ENCODE measurements at places on chromosomes 1 and 21.

DNA sequence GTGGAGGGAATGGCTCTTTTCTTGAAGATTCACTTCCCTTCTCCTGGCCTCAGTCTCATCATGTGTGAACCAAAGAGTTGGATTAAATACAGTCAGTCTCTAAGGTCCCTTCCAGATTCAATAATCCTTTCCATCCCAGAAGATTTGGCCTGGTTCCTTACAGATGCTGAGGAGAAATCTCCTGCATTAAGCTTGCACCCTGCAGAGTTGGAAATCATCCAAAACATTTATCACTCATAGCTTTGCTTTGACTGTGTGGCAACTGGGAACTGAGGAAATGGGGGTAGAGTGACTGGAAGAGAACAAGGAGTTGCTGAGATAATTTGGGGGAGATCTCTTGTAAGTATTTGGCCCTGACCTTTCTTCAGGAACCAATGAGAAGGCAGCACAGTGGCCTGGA, 220.5 kb upstream of the SGIP1 start:
- no peak for DNase-seq

DNA sequence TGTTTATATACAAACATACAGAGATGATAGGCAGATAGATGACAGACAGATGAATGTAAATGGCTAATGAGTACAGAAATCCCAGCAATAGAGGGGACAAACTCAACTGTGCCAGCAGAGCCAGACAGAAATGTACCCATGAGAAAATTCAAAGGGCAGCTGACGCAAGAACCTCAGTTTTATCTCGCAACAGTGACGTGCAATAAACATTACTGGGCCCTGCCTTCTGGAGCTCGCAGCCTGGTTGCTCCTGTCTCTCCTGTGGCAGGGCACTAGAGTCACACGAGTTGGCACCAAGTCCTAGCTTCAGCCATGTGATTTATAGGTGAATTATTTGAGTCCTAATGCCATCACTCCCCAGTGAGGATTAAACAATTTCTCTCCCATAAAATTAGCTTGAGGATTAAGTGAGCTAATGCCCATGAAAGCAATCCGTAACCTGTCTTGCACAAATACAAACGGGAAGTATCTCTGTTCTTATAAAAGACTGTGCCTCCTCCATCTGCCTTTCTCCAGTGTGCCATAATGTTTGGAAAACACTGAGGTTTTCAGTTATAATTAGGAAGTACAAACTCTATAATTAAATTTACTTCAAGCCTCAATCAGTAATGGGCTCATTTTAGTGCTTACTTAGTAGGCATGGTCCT, 50.7 kb downstream of the VAV3 start:
- DNase-seq: no peak

GRCh38 chr1:10237157-10237539, 26.8 kb downstream of the KIF1B start:
- no peak for DNase-seq

DNA sequence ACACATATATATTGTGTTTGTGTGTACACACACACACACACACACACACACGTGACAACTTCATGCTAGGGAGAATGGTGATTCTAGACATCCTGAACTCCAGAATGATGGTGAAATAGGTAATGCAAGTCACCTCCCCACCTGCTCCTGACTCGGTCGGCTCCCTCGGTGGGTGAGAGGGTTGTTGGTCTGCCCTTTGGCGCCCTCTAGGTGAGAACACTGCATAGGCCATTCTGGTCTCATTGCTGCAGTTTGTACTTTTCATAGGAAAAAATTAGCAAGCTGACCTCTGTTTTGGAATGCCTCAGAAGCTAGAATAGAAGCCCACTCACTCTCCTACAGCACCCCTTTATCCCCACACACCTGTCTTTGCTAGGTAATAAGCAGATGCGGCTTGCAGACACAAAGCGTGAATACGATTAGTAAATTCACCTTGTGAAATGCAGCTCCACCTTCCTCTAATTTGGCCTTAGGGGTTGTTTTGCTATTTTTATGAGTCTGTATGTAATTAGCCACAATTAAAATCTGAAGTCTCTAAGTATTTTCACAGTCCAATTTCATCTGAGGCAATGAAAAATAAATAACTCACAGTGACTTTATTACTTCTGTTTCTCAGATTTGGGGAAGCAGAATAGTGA, 130.0 kb upstream of the KCNJ15 start:
- peak; percentile 48 for DNase-seq

DNA sequence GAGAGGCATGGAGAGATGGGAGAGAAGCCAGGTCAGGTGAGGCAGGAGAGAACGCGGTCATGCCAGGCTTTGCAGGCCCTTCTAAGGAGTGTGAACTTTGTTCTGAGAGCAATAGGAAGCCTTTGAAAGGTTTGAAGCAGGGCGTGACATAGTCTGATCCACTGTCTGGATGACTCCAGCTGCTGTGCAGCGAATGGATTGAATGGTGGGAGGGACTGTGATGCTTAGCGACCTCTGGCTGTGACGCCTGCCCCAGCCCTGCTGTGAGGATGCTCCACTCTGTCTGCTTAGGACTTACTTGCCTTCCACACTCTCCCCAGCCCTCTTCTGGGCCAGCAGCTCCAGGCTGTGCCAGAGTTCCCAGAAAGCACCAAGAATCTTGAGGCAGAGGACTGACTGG, 41.8 kb upstream of the POU3F1 start:
- no peak for DNase-seq

GRCh38 chr1:54350360-54350759, 55.8 kb downstream of the SSBP3 start:
- DNase-seq: no peak

- no peak for DNase-seq
Measured at GRCh38 chr1:204627436-204627835, 58.1 kb downstream of the LRRN2 start.

GRCh38 chr1:51488372-51489050, 30.6 kb downstream of the EPS15 start:
- DNase-seq: no peak

GRCh38 chr1:31476891-31477846, 64.2 kb downstream of the SERINC2 start:
- no peak for DNase-seq

GRCh38 chr1:14881775-14882672, 271.5 kb upstream of the TMEM51 start:
- no peak for DNase-seq

DNA sequence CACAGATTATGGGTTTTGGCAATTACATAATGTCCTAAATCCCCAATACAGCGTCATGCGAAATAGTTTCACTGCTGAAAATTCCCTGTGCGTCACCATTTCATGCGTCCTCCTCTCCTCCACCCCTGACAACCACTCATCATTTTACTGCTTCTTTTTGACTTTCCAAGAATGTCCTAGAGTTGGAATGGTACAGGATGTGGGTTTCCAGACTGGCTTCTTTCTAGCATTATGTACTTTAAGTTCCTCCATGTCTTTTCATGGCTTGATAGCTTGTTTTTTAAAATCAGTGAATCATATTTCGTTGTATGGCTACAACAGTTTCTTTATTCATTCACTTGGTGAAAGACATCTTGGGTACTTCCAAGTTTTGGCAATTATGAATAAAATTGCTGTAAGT, 7.4 kb downstream of the NBPF3 start:
- no peak for DNase-seq

GRCh38 chr1:155218854-155219591, 10.5 kb downstream of the MTX1 start:
- DNase-seq: no peak

DNA sequence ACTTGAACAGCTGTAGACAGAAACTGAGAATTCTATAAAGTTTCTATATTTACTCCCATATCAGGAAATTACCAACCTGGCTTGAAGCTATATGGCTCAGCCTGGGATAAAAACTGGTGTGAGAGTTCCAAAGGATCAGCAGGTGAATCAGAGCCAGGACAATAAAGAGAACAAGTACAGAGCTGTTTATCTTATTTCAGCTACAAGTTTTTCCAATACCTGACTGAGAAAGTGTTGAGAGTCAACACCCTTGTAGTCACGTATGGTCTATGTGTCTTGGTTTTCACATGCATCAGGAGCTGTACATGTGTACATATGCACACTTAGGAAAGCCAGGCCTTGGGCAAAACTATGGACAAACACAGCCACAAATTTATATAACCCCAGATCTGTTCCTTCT, 40.7 kb upstream of the CXADR start:
- no peak for DNase-seq

- no peak for DNase-seq
Measured at GRCh38 chr1:165647517-165647916, 16.5 kb downstream of the MGST3 start.

DNA sequence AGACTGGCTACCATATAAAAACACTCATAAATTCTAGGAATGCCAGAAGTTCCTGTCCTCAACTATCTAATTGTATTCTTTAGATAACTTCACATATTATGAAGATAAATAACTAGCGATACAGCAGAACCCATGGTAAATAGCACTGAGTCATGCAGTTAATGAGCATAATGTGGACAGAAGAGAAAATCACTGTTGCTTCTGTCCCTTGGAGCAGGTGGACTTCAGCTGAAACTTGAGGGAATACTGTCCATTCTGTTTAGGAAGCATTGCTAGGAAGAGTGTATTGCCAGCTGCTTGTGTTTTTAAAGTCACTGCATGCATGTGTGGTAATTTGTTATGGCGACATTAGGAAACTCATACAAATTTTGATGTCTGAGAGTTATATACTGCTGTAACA, 854.4 kb downstream of the LTN1 start:
- no peak for DNase-seq

- no peak for DNase-seq
Measured at GRCh38 chr1:94637121-94637520, 95.6 kb upstream of the F3 start.

GRCh38 chr1:152870831-152871730, 7.0 kb upstream of the SMCP start:
- DNase-seq: no peak

DNA sequence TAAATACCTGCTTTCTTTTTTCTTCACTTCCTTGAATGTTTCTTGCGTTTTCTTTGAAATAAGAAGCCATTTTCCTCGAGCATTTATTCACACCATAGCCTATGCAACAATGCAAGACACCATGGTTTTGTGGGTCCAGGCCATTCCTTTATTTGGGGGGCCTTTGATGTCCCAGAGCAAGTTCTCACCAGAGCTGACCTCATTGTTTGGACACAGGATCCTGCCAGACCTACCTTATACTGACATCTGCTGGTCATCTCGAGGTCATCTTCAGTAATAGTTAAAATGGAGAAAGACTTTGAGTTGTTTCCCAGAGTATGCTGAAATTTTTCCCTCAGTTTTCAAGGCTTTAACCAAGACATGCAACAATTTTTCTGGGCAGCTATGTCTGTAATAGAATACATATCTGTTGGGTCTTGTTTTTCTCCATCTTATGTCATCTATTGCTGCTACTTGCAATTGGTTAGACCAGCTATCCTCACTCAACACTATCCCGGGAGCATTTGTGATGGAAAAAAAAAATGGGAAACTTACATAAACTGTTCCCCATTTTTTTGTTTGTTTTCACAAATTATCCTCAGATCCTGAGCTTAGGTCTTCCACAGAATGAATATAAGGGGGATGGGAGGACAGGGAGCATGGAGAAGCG, 34.0 kb upstream of the BACE2 start:
- DNase-seq: no peak

DNA sequence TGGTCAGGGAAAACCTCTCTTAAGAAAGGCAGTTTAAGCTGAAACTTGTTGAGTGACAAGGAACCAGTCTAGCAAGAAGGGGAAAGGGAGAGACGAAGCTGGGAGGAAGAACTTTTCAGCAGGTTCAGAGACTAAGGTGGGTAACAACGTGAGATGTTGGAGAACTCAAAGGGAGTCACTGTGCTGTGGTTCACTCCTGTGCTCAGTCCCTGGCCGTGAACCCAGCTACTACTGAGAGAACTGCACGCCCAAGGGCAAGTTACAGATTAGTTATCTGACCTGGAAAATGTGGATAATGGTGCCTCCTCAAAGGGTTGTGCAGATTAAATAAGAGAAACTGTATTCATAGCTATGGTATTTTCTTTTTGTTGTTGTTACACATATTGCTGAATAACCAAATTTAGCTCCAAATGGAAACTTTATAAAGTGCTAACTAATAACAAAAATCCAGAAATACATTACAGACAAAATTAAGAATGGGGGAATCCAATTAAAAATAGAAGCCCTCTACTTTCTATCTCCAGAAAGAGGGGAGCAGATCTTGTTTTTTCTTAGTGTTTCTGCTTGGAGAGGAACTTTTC, 2.9 kb downstream of the ZBTB40 start:
- no peak for DNase-seq

DNA sequence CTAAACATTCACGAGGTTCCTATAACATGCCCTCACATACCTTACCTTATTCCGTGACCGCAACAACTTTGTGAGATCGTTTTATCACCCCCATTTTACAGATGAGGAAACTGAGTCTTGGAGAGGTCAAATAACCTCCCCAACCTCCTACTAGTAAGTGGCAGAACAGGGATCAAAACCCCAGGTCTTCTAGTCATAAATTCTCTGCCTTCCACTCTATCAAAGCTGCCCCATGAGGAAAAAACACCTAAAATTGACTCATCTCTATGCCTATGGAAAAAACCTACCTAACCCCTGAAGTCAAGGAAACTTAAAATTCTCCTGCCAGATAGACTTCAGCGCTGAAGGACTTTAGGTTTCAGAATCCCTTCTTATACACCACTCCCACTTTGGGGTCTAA, 69.5 kb upstream of the ERRFI1 start:
- DNase-seq: no peak

- DNase-seq: no peak
Measured at GRCh38 chr1:8947127-8947691, 1.5 kb downstream of the CA6 start.

GRCh38 chr1:209387969-209388329, 195.6 kb upstream of the CAMK1G start:
- DNase-seq: no peak

DNA sequence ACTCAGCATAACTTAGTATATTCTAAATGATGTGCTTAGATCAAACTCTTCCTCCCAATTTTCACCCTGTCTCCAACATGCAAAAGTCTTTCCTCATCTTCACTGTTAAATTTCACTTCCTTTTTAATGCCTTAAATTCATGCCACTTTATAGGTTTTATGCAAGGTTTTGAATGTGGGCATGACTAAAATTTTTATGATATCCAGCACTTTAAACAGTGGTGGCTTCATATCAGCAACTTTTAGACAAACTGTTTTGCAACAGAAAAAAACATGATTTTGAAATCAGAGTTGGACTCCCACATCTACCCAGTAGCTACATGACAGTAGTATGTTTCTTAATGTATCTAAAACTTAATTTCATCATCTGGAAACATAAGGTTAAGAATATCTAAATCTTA, 84.7 kb upstream of the ZP4 start:
- no peak for DNase-seq

GRCh38 chr1:11925938-11926292, 312 bp downstream of the KIAA2013 start:
- DNase-seq: no peak

DNA sequence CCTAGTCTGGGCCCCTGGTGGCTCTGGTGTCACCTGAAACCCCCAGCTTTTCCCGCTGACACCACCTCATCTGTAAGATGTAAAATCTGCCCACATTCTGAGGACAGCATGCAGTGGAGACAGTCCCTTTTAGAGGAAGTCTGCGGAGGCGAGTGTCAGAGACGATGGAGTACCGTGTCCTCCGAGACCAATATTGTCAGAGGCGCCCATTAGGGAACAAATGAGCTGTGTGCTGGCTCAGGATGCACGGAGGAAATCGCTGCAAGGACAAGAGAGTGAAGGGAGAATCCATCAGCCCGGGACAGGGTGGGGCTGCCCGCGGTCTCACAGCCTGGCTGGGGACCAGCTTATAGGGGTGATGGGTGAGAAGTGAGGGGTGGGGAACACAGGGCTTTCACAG, 214.8 kb downstream of the MATN1 start:
- no peak for DNase-seq
